ENCODE measurements at places on chromosomes 7 and 10.
A peak's percentile ranks its signal among the peaks of the same experiment; 100 is the strongest.

- no peak for DNase-seq
These were observed 89.6 kb downstream of the FZD1 start for GRCh38 chr7:91353848-91354247.

GRCh38 chr10:59829601-59830000 is 76.3 kb upstream of the MRLN start:
- DNase-seq = no peak

DNA sequence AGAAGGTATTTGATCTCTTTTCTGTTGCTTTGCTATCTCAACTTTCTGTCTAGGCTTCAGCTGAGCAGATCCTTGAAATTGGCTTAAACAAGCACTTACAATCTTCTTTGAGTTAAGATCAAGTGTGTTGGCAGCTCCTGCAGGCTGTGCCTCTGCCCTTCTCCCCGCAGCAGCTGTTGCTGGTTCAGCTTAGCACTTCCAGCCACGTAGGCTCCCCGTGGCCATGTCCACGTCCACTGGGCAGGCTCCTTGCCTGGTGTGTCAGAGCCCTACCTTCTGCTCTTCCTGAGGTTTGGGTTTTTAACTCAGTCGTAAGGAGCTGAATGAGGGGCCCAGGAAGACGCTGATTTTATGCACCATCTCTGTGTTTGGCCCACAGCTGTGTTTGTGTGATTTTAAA is 47.2 kb downstream of the CAMK1D start:
- DNase-seq = no peak

- no peak for DNase-seq
These were observed 106.5 kb downstream of the RPS24 start for GRCh38 chr10:78140066-78140630.

DNA sequence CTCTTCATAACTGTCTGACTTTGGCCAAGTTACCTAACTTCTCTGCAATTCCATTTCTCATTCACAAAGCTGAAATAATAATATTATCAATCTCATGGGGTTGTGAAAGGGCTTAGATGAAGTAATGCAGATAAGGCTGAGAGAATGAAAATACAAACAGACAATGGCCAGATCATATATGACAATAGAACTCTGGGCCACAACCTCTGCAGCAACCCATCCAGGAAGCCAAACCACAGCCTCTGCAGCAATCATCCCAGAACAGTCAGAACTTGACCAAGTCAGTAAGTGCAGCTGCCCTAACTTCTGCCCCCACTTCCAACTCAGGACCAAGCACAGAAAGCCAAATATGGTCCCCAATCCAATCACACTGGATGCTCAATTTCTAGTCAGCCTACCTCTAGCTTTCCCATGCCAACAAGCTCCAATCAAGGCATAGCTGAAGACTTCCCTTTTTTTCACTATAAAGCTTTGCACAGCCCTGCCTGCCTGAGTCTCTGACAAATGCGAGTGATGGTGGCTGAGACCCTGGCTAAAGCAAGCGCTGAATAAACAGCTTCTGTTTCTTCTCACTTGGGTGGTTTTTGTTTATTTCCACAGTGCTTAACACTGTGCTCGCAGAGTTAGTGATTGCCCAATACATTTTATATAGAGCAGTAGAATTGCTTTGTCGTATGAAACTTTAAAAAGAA is 34.8 kb upstream of the TNPO3 start:
- DNase-seq = no peak

DNA sequence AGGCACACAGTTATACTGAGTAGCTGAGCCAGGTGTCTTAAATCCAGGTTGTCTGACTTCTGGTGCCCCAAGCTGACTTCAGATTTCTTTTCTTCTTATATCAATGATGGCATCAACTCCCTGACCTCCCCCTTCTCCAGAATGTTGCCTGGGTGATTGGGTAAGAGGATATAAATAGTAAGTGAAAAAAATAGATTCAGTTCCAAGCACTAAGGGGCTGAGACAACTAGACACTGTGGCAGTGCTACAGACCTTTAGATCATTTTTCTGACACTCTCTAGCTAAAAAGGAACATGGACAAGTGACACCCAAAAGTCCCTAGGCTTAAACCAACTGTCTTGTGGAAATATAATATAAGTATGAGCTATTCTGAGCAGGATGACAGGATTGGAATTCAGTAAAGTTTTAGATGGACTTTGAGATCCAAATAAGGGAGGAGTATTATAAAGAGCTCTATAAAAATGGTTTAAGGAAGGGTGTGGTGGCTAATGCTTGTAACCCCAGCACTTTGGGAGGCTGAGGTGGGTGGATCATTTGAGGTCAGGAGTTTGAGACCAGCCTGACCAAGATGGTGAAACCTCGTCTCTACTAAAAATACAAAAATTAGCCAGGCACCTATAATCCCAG is 589.1 kb upstream of the GALNT17 start:
- DNase-seq = no peak

- DNase-seq = no peak
These were observed 347.5 kb downstream of the TFEC start for GRCh38 chr7:115683093-115683492.

GRCh38 chr10:123044391-123044790 is 35.6 kb downstream of the ACADSB start:
- DNase-seq = no peak

DNA sequence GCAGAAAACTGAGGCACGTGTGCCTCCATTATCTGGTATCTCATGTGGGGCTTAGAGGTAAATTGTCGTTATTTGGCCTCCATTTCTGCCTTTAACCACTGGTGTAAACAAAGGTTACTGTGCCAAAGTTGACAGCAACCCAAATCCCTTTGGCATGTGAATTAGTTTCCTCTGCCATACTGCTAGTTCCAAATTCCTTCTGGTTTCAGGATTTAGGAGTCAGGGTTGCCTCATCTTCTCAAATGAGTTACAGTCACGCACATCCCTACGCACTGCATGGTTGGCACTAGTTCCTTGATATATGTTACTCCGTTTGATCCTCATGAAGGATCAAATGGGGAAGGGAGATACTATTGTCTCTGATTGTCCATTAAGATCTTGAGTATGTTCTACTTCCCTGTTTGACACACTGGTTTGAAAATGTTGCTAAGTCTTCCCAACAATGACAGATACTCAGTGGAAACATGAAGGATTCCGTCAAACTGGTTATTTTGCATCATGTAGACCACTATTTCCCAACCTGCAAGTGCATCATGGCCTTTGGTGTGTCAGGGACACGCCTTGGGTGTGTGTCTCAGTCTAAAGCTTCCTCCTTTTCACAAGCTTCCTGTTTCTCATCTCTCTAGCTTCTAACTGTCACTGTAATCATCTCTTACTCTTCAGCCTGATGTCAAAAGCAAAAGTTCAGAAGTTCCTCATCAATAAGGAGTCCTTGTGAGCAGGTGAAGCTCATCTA is at the start of gene LIPN:
LIPN (plus strand) TSS at position 655 of the 736 bp plus-strand sequence. CDS start 1,386 bp downstream, outside the sequence.
- DNase-seq = no peak

DNA sequence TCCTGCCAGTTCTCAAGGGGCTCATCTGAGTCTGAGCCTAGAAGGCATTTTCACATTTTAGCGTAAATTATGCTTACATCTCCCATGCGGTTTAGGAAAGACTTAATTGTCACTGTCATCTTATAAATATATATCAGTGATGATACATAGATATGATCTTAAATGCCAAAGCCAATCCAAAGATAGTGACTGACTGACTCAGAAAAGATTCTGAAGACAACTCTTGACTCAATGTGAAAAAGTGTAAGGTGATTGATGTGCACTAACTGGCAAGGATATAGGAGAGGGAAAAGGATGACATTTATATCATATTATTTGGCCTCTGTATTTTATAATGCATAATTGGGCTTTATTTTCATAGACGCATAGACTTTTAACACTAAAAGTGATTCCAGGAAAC is 84.9 kb upstream of the LRRN3 start:
- no peak for DNase-seq

DNA sequence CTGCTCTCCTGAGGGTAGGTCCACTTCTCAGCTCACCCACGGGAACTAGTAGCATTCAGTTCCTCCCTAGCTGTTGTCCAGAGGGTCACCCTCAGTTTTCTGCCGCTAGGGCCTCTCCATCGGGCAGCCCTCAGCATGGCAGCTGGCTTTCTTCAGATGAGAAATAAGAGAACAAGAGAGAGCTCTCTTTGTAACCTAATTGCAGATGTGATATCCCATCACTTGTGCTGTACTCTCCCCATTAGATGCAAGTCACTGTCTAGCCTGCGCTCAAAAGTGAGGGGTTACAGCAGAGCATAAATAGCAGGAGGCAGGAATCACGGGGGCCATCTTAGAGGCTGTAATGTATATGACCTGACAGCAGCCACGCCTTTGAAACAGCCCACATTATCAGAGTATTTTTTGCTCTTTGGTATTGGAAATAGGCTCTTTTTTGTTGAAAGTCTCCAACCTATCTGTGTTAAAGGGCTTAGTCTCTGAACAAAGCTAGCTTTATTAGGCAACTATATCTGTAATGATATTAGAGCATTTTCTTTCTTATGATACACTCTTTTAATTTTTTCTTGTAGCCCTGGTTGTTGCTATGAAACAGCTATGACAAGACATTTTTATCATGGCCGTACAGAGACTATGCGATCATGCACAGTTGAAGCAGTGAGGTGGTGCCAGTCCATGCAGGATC is 45.7 kb downstream of the CROT start:
- DNase-seq = no peak

- DNase-seq = no peak
These were observed at the start of gene AMZ1 for GRCh38 chr7:2687881-2688318. TSS of gene AMZ1 (plus strand) at chr7:2688202. CDS start at chr7:2700452, 12,250 bp downstream.

- DNase-seq = no peak
These were observed 43.5 kb upstream of the CHST3 start for GRCh38 chr10:71920540-71921323.

- DNase-seq = no peak
These were observed 643.5 kb upstream of the DPP6 start for GRCh38 chr7:153408360-153409335.

DNA sequence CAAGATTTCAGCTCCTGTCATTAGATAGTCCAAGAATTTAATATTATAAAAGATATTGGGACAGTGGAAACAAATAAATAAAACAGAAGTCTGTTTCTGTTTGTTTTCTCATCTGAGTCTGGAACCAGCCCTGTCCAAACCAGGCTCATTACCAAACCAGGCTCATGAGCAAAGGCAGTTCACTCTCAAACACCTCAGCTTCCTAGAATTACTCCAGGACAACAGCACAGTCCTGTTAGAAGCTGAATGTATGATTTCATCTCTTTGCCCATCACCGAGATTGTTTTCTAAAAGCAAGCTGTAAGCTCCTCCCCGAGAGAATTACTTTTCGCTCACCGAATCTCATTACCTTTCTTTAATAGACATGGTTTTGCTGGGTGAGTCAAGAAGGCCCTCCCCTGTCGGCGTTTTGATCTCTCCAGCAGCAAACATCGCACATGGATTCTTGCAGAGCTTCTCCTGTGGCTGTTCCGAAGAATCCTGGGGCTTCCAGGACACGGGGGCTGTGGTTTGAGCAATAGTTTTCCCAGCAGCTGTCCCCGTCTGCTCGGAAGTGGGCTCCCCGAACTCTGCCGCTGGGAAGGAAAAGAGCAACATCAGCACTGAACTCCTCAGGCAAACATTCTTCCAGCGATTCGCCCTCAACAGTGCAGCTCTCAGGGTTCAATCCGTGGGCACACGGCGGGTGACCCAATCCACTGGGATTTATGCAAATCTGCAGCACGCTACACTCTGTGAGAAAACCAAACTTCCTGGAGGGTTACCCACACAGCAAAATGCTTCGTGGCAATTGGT is 112.5 kb downstream of the SVIL start:
- no peak for DNase-seq

GRCh38 chr10:52568309-52568708 is 204.3 kb downstream of the MBL2 start:
- no peak for DNase-seq

DNA sequence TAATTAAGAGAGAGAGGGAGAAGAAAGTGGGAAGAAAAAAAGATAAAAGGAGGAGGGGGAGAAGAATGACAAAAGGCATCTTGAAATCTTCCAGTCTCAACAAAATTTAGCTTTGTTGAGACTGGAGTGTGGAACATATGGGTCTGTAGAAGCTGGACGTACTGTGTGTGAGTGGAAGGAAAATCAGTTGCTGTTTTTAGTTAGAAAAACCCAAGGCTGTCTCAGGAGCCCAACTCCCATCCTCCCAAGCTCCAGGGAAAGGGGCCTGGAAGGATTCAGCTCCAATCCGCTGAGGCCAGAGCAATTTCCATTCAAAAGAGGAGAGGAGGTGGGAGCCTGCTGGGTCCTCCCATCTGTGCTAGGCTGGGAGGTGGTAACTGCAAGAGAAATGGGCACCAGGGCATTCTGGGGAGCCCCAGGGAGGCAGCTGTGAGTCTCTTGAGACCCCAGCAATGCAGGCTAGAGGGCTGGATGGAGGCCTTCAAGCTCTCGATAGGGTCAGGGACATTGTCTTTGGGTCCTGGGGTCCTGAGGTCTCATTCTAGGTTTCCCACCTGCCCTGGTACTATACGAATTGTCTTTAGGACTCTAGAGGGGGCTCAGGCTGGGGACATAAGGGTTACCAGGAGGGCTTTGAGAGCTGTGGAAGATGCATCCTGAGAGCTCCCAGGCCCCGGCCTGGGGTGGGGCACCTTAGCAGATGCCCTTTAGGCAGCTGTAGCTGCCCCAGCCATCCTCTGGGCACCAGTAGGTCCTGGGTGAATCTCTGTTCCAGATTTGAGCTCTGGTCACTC is 21.4 kb downstream of the ADCYAP1R1 start:
- DNase-seq = no peak

GRCh38 chr7:605661-606450 is 86.2 kb upstream of the PDGFA start:
- DNase-seq = no peak

- no peak for DNase-seq
These were observed 110.7 kb downstream of the RNF32 start for GRCh38 chr7:156751319-156751718.

DNA sequence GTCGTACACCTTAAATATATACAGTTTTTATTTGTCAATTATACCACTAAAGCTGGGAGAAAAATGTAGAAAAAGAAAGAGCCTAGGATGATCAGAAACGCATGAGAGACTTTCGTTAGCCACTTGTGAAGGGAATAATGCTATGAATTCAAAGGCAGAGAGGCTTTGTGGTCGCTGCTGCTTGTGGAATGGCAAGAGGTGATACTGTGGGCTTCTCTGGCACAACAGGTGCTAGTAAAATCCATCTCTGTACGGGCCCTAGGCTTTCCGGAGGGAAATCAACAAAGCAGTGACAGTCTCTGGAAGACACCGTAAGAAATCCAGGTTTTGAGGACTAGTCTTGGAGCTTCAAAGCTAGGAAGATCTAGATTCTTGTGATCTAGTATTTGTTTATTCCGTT is 52.6 kb downstream of the LRRC72 start:
- DNase-seq = no peak

- peak; percentile 51 for DNase-seq
These were observed 8.4 kb upstream of the RBM28 start for GRCh38 chr7:128352153-128352537.

- DNase-seq = no peak
These were observed 90.9 kb upstream of the BMPER start for GRCh38 chr7:33814400-33814799.

DNA sequence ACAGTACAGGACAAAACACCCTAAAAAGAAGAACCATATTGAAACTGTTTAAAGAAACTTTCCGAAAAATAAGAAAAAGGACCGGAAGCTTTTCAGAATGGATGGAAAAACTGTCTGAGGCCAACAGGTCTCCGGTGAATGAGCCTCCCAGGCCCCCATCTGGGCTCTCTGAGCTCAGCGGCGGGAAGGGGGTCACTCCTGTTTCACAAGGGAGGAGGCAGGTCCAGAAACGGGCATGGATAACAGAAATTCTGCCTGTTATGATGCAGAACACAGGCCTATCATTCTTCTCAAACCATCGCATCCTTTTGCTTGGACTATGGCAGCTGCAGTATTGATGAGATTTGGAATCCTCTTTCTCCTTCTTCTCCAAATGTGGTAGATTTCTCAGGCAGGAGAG is 58.9 kb upstream of the SHH start:
- DNase-seq = no peak

- no peak for DNase-seq
These were observed 68.5 kb downstream of the CPVL start for GRCh38 chr7:29077854-29078253.
